ENCODE measurements at places on chromosomes 4 and X.
A peak's percentile ranks its signal among the peaks of the same experiment; 100 is the strongest.

- no peak for DNase-seq
Observed at GRCh38 chrX:155215443-155216178, 649 bp upstream of the VBP1 start.

DNA sequence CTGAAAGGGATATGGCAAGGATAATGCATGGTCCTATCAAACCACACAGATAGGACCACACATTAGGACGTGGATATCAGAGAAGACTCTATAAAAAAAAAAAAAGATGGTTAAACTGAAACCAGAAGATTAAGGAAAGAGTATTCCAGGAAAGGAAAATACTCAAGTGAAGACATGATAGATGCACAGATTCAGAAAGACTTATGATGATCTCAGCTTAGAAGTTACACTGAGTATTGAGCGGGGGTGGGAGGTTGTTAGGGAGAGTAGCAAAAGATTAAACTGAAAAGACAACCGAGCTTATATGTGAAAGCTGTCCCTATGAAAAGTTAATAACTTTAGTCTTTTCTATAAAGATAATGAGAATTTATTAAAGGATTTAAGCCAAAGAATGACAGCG is 211.0 kb upstream of the EMCN start:
- no peak for DNase-seq

GRCh38 chr4:157045507-157046127 is 30.3 kb upstream of the GLRB start:
- DNase-seq = no peak

DNA sequence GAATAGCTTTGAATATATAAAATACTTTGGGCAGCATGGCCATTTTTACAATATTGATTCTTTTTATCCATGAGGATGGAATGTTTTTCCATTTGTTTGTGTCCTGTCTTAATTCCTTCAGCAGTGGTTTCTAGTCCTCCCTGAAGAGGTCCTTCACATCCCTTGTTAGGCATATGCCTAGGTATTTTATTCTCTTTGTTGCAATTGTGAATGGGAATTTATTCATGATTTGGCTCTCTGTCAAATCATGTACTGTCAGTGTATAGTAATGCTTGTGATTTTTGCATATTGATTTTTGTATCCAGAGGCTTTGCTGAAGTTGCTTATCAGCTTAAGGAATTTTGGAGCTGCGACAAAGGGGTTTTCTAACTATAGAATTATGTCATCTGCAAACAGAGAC is 18.5 kb downstream of the UGT2B15 start:
- DNase-seq = no peak

- peak; percentile 82 for DNase-seq
Observed at GRCh38 chr4:5839751-5840674, 52.9 kb downstream of the CRMP1 start.

GRCh38 chrX:24378706-24379105 is 18.3 kb downstream of the SUPT20HL1 start:
- DNase-seq = no peak

GRCh38 chr4:7197910-7198309 is 5.6 kb downstream of the SORCS2 start:
- DNase-seq = peak; percentile 33

GRCh38 chr4:4185528-4185927 is 41.2 kb downstream of the OTOP1 start:
- no peak for DNase-seq

DNA sequence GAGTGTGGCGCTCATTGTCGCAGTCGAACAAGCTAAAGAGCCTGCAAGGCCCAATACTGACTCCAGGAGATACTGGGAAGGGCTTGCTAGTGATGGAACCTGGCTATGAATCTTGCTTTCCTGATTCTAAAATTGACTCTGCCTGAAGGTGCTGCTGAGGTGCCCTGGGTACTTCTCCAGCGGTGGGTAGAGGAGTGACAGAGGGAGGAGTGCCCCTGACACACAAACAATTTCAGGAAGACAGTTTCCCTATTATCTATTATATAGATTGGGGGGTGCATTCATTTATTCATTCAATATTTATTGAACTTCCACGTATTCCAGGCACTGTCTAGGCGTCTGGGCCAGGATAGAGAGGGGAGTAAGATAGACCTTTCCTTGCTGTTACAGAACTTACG is 339.2 kb upstream of the GATB start:
- DNase-seq = no peak

DNA sequence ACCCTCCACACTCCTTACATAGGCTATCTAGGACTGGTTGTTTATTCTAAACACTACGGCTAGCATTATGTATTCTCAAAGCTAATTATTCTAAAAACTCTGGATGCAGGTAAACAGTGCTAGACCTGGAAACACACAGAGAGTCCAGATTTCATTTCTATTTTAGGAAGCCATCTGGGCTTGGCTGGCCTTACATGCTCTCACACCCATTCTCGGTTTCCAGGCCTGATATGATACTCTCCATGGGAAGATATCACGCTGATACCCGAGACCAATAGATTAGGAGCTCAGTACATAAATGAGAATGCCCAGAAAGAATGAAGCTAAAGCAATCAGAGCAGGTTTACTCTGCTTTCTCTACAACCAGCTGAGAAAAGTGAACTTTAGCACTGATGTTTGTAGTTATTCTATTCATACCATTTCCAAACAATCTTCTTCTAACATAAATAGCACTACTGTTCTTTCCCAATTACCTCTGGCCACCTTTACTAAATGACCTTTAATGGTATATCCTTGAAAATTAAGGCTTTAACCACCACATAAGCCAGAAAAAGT is 973.3 kb downstream of the PCDH18 start:
- no peak for DNase-seq

DNA sequence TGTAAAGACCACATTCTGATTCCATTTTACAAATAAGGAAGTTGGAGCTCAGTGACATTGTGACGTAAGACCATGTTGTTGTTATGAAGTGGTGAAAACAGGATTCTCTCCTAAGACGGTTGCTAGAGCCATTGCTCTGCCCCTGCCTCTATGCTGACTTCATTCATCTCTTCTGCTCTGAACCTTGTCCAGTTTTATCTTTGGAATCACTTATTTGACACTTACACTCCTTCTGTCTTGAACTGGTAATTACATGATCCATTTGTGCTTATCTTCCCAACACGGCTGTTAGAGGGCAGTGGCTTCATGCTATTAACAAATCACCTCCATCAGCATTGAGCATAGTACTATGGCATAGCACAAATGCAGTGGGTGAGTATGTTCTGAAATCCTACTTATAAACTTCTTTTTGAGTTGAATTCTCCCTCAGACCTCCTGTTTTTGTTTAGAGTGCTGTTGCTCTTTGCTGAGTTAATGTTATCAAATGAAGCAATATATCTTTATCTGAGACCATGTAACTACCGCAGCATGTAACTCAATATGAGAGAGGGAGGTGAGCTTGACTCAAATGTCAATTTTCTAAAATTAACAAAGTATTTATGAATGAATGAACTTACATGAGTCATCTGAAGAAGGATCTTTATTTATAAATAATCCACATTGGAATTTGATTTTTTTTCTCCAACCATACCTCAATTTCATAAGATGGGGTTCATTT is 177.8 kb downstream of the RASL11B start:
- DNase-seq = no peak

- DNase-seq = no peak
Observed at GRCh38 chr4:65893957-65894755, 223.9 kb upstream of the EPHA5 start.

GRCh38 chr4:6425336-6425735 is 47.1 kb downstream of the PPP2R2C start:
- no peak for DNase-seq

GRCh38 chrX:43706786-43707370 is 50.8 kb downstream of the MAOA start:
- DNase-seq = no peak

DNA sequence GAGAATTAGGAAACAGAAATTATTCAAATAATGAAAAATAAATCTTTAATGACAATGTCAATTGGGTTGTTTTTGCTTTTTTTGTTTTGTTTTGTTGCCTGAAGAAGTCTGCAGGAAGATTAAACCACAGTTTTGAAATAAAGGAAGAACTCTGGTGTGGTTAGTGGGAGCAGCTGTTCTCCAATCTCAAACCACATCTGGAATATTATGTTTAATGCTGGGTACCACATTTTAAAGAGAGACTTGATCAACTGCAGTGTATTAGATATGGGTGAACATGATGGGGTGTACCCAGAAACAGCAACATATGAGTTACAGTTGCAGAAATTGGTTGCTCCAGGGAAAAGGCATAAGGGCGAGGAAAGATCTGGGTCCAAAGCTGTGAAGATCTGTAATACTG is 171.2 kb upstream of the RPL34 start:
- no peak for DNase-seq

- no peak for DNase-seq
Observed at GRCh38 chr4:121370729-121371325, 10.0 kb downstream of the QRFPR start.

DNA sequence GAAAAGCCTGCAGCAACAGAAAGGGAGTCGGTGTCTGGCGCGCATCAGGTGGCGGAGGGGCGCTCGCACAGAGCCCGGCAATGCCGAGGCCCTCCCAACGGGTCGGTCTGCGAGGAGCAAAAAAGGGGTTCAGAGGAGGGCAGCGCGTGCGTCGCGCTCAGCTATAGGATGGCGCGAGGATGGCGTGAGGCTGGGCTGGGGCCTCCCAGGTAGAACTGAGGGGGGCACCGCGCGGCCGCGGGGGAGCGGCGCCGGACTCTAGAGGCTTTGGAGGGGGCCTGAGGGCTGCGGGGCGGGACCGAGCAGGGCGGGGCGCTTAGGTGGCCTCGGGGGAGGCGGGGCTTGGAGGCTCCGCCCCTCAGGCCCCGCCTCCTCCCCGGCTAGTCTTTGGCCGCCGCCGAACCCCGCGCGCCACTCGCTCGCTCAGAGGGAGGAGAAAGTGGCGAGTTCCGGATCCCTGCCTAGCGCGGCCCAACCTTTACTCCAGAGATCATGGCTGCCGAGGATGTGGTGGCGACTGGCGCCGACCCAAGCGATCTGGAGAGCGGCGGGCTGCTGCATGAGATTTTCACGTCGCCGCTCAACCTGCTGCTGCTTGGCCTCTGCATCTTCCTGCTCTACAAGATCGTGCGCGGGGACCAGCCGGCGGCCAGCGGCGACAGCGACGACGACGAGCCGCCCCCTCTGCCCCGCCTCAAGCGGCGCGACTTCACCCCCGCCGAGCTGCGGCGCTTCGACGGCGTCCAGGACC is at the start of gene PGRMC1:
PGRMC1 (plus strand) TSS at position 414 of the 751 bp plus-strand sequence; CDS start at position 493, 79 bp downstream.
- peak; percentile 86 for DNase-seq

DNA sequence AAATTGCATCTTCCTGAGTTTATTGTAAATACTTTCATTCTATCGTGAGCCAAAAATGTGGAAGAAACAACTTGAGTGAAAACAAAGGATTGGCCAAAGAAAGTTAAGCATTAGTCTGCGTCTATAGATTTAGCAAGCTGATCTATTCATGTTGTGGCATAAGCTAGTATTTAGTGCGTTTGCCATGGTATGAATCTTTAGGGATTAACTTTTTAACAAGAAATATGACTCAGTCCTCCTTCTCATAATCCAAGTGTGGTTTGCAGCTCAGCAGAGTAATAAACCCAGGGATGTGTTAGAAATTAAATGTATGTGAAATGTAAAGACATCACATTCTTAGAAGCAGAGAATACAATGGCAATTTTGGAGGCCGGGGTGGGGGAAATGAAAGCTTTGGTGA is 1110.9 kb downstream of the NLGN4X start:
- DNase-seq = no peak

DNA sequence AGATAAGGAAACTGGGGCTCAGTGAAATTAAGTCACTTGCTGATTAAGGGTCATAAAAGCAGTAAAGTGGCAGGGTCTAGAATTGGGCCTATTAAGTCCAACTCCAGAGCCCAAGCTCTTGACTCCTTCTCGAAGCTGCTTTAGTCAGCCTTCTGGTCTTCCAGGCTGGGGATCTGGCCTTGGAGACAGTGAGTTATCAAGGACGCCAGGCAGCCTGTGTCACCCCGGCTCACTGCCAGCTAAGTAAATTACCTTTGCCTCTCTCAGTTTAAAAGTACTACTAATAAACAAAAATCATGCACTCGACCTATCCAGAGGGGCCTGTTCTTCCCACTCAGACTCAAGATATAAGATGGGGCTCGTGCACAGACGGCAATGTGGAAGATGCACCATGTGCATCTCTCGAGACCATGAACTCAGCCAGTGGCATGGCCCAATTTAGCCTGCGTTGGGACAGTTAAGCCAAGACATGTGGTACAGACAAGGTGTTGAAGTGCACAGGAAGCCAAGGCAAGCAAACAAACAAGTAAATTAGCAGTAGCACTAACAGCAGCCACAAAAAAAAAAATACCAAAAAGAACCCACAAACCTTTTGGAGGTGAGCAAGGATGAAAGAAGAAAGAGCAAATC is 62.0 kb upstream of the MAP3K15 start:
- no peak for DNase-seq

GRCh38 chrX:19765628-19766027 is 121.8 kb downstream of the SH3KBP1 start:
- no peak for DNase-seq

- DNase-seq = peak; percentile 87
Observed at GRCh38 chr4:56410247-56411062, 23.2 kb upstream of the AASDH start.

DNA sequence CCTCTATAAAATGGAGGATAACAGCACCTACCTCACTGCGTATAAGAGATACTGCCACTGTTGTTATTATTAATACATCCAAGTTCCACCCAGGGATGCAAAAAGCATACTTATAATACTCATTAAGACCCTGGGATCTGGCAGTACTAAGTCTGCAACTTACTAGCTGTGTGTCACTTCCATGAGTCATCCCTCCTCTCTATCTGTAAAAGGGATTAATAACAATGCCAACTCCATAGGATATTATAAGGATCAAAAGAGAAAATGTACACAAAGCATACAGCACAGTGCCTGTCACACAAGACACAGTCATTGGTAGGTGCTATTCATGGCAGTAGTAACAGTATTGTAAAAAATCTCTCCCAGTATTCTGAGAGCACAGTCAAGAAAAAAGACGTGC is 216.7 kb downstream of the HS6ST2 start:
- no peak for DNase-seq

DNA sequence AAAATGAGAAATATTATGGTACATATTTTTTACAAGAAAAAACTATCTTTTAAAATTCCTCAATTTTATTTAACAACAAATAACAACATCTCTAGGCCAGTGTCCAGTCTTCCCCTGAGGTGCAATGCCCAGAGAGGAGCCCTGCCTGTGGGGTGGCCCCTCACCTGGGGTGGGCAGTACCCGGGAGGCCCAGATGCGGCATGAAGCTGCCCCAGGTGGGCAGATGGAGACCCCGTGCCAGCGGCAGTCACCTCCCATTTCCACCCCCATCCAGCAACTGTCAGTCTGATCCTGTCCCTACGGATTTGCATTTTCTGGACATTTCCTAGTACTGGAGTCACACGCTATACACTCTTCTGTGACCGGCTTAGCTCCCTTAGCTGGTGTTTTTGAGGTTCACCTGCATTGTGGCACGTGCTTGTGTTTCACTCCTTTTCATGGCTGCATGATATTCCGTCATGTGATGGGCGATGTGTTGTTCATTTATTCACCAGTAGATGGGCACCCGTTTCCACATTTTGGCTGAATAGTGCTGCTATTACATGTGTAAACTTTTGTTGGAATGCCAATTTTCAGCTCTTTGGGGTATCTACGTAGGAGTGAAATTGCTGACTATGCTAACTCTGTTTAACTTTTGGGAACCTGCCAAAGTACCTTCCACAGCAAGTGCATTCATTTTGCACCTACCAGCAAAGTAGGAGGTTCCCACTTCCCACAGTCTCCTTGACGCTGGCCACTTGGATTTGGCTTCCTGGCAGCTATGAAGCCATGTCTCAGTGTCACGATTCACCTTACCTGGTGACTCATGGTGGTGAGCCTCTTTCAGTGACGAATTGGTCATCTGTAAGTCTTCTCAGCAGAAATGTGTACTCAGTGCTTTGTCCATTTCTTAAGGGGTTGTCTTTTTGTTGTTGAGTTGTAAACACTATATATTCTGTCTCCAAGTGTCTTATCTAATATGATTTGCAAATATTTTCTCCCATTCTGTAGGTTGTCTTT is 11.7 kb upstream of the MAEA start:
- no peak for DNase-seq

Measured in left hindlimb (tissue), 1 donor.